ENCODE measurements at places on chromosomes 11 and 22.

- DNase-seq, result no peak
Observed at GRCh38 chr22:19886605-19887255, 32.1 kb upstream of the GNB1L start.

- DNase-seq, result no peak
Observed at GRCh38 chr22:40826984-40827741, 8.0 kb upstream of the SLC25A17 start.

- no peak for DNase-seq
Observed at GRCh38 chr22:32829451-32829851, 27.9 kb downstream of the TIMP3 start.

DNA sequence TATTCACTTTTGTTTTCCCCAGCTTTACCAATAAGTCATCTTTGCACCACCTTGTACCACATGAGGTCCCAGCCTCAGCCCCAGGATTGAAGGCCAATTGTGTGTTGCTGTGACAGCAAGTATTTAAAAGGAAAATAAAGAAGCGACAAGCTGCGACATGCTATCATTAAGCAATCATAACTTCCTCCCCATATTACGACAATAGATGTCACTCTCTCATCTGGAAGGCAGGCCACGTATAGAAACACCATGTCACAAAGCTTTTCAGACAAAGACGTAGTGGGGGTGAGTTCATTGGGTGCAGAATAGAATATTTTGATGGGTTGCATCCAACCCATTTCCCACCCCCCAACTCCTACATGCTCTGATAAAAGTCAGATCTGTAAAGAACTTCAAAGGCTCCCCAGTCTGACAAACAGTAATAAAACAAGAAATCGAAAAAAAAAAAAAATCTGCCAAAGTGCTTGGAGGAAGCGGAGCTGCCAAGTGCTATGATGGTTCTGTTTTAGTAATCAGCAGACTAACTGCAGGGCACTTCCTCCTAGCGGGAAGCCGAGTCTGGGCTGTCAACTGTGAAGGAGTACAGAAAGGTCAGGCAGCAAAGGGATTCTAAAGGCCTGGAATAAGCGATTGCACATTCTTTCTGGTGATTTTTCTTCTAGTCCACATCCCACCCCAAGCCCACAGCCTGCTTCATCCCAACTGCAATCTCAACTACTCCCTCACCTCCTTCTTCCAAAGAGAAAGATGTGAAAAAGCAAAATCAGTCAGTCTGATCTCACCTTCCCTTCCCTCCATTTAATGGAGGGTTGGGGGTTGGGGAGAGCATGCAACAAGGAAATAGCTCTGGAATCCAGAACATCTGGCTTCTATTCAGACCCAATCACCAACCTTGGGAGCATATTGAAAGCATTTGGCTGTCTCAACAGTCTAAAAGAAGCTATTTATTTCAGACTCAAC lies 131.4 kb upstream of the UBASH3B start:
- no peak for DNase-seq

DNA sequence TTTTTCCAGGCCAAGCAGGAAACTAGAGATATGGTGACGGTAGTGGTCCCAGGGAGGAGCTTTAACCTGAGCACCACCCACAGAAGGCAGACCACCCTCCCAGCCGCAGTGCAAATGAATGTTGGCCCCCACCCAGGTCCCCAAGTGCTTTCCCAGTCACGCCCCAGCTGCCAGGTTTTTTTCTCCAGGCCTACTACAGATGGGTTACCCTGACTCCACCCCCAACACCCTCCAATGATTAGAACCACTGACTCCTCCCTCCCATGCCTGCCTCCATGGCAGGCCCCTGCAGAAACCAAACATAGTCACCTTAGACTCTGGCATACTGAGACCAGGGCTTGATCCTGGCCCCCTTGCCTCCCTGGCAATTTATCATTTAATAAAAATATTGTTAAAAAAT lies 58.7 kb upstream of the CHST1 start:
- no peak for DNase-seq

- no peak for DNase-seq
Observed at GRCh38 chr11:128832121-128832497, 35.0 kb downstream of the KCNJ1 start.

GRCh38 chr11:105713106-105713505 lies 103.2 kb downstream of the GRIA4 start:
- no peak for DNase-seq
